MV-4-11 (cell line): ENCODE measurements at places on chromosomes 5 and 9.
A peak's percentile ranks its signal among the peaks of the same experiment; 100 is the strongest.

DNA sequence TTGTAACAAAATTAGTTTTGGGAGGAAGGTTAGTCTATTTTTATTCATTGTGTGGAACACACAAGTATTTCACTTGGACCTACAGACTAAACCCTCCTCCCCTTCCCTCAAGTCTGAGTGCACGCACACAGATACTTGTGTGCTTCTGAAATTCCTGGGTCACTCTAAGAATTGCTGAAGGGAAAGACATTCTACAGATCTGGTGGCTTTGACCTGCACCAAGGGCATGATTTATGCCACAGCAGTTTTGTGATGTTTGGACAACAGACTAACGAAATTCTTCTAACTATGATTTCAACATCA lies 150.5 kb downstream of the ARL15 start:
- no peak for DNase-seq

- no peak for DNase-seq
Measured at GRCh38 chr5:53431665-53432064, 48.8 kb upstream of the FST start.

DNA sequence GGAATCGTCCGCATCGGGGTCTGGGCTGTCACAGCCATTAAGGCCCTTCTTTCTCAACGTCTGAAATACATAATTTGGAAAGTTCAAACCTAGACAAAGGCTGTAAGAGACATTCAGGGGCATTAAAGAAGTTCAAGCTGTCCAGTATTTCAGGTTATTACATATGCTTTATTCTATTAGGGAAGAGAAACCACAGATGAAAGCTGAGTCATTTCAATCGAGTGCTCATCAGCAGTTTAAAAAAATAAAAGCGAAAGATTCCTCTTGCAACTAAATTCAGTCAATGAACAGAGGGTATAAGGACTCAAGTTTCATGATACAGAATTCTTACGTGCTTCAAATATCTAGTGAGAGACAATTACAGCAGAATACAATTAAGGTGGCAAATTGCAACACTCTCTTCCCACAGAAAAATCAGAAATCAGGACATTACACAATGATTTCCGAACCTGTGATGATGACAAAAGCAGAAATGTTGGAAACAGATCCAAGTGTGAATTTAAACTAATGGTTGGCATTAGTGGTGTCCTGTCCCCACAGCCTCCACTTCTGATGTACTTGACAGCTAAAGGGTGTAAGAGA lies 121.6 kb downstream of the MEF2C start:
- peak; percentile 20 for DNase-seq

- DNase-seq, result no peak
Measured at GRCh38 chr5:79954620-79955019, 36.4 kb downstream of the MTX3 start.

DNA sequence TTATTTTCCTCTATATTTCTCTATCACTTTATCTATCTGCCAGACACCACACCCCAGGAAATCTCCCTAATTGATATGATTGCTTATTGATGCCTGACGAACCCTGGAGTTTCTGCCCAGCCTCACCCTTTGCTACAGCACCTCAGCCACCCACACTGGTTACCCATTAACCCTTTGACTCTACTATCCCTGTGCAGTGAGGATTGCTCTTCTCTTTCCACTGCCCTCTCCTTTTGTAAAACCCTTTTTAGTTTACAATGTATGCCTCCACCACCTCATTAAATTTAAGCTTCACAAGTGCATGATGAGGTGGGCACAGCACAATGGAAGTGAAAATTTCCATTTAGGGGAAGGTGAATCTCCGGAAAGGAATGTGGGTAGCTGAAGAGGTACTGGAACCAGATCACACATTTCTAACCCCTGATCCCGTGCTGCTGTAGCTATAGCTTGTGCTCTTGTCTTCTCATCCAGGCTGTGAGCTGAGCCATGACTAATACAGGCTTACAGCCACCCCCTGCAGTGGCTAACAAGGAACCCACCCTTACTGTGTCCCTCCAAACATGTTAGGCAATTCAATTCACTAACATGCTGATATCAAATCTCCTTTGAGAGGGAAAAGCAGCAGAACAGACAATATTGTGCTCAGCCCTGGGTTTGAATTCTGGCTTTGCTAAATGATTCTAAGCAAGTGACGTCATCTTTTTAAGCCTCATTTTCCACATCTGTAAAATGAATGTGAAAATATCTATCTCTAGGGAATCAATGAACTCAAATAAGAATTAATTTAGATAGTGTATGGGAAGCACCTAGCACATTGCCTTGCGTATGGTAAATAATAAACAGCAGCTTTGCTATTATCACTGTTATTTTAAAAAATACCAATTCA lies 186.9 kb upstream of the TRIM32 start:
- no peak for DNase-seq

DNA sequence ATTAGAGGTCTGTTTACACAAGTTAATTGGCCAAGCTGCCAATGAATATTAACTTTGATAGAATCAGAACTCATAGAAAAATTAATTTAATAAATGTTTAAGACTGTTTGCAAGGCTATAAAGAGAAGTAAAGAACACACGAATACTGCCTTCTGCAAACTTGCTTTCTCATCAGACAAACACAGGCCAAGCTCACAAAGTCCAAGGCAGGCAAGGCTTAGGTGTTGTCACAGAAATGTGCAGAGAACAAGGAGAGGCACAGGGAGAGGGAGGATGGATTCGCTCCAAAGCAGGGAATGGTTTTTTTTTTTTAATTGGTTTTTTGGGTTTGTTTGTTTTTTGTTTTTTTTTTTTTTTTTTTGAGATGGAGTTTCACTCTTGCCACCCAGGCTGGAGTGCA lies 43.4 kb downstream of the RETREG1 start:
- no peak for DNase-seq

GRCh38 chr9:109341561-109341960 lies 20.7 kb upstream of the EPB41L4B start:
- no peak for DNase-seq

GRCh38 chr9:125460883-125461635 lies 199.4 kb downstream of the GAPVD1 start:
- DNase-seq, result no peak

DNA sequence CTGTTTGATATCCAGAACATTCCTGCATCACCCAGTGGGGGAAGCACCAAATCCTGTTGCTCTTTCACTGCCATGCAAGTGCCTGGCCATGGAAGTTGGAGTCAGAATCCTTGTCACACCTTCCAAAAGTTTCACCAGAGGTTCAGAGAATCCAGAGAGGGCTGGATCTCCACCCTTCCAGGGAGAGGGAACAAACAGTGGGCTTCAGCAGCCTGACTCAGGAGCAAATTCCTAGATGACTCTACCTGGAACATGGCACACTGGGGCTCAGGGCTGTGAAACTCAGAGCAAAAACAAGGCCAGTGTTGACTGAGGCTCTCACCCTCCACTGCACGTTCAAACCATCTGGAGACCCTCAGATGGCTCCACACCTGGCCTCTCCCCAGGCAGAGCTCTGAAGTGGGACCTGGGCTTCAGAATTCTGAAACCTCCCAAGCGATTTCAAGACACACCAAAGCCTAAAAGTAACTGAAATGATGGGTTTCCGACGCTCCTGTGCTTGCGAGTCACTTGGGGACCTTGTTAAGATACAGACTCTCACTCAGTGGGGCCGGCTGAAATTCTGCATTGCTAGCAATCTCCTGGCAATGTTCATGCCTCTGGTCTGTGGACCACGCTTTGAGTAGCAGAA lies 205.9 kb downstream of the AUH start:
- DNase-seq, result no peak

- DNase-seq, result no peak
Measured at GRCh38 chr5:72653586-72653985, 146.4 kb upstream of the ZNF366 start.

DNA sequence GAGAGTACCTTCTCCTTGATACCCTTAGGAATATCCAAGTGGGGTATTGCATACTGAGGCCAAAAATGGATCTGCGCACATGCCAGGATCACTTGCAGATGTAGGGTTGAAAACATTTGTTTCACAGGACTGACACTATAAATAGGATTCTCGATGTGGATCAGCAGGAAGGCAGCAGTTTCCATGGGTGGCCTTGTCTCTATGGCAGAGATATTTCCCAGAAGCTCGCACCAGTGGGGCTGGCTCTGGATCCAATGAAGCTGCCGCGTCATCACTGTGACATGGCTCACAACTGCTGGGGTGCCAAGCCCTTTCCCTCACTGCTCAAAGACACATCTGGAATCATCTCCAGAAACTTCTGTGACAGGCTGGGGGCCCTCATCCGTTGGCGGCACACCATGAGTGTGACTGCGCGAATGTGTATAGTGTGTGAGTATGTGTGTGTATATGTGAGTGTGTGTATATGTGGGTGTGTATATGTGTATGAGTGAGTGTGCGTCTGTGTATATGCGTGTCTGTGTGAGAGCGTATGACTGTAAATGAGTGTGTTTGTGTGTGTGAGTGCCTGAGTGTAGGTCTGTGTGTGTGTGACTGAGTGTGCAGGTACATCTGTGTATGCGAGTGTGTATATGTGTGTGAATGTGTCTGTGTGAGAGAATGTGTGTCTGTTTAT lies 182.5 kb downstream of the GAS1 start:
- DNase-seq, result no peak

GRCh38 chr5:7066471-7067235 lies 329.3 kb upstream of the ADCY2 start:
- no peak for DNase-seq

GRCh38 chr5:168939156-168939800 lies 360.1 kb upstream of the PANK3 start:
- DNase-seq, result no peak

GRCh38 chr5:1509346-1510085 lies 14.2 kb downstream of the LPCAT1 start:
- no peak for DNase-seq

DNA sequence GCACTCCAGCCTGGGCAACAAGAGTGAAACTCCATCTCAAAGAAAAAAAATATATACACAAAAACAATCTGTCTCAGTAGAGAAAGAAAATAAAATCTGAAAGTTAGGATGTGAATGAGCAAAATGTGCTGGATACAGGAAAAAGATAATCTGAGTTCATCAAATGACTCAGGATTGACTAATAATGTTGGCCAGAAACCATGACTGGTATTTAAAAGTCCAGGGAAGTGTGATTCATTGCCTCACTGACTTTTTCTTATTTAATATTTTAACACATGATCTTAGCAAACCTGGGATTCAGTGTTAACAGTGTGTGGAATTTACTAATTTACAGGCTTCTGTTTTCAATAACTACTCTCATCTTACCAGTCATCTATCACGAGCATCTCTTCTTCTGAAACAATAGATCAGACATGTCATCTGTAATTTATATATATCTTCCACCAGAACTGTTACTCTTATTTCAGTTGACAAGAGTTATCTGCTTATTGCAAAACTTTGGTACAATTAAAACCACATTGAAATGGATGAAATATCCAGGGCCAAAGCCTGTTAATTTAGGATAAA lies 256.7 kb downstream of the CDH12 start:
- no peak for DNase-seq

DNA sequence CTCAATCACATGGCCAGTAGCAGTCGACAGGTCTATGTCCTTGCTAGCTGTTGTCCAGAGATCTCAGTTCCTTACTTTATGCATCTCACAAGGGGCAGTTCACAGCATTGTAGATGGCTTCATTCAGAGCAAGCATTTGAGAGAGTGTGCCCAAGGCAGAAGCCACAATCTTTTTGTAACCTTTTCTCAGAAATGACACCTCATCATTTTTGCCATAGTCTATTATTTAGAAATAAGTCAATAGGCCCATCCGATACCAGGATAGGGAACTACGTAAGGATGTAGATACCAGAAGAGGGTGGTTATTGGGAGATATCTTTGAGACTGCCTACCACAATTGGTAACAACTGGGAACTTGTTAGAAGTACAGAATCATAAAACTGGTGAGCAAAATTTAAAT lies 37.1 kb downstream of the LURAP1L start:
- DNase-seq, result no peak

DNA sequence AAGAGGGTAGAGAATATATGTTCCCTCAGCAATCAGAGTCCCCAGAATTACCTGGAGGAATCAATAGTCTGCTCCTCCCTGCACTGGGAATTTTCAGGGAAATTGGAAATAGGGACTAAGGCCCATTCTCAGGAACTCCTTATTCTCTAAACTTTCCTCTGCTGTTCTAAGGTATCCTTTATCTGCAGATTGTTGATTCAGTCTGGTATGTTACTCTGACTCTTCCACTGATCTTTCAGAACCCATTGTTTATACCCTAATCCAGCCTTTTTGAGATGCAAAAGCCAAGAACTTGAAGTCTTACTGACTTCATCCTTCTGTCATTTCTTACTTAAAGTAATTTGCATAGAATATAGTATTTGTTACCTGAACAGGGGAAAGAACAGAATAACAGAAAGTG lies 143.5 kb upstream of the PPP1R2B start:
- no peak for DNase-seq

DNA sequence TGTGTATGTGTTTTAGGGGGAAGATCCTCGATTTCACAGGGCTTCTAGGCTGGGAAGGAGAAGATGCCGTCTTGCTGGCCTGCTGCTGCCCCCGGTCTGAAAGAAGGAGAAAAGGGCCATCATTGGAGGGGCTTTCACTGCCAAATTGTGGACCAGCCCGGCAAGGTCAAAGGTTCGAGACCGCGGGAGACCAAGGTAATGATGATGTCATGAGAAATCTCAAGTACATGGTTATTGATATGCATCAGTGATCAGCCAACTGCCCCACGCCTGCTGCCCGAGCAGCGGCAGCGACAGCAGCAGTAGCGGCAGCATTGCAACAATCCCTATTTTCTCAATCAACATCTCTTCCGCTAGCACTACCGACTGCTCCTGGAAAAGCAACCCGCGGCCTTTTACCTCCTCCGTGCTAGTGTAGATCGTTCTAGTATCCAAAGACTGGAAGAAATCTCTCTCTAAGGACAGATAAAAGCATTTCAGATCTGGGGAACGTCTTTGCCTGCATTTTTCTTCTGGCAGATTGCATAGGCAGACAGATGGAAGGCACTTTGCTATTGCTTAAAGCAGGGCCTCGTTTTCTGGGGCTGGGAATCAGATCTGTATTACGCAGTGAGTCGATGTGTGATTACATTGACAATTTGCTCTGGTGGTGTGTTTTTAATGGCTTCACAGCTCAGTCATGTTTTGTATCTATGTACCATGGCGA lies 215.3 kb downstream of the MEF2C start:
- DNase-seq, result no peak

DNA sequence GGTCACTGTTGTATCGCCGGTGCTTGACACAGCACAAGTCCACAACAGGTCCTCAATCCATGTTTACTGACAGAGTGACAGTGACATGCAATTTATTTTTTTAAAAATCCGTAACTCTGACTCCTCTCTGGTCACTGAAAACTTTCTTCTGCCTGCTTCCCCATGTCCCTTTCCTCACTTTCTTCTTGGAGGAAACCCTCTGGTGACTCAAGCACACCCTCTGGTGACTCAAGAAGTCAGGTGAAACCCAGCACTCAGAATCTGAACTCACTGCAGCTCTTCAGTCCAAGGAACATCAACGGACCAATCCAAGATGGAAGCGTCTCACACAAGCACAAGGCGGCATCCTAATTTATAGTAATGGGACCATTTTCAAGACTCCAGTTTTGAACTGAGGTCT lies 245.9 kb downstream of the FSTL4 start:
- DNase-seq, result no peak

DNA sequence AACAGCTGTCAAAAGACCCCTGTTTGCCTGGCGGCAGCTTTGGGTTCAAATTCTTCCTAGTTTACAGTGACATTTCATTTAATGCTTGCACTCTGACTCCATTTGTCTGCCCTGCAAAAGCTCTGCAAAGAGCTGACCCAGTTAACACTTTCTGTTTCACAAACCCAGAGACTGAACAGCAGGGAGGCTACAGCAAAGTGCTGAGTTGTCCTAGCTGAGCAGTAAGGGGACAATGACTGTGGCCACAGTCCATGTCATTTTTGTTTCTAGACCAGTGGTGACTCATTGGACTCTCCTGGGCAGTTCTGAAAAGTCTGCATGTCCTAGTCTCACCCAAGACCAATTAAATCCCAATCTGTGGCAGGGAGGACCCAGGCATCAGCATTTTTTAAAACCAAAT lies 994.8 kb upstream of the WWC1 start:
- no peak for DNase-seq
